ENCODE measurements at places on chromosomes 7 and 10.

- DNase-seq, result no peak
These were observed 14.2 kb upstream of the ACSL5 start for GRCh38 chr10:112359606-112360307.

- DNase-seq, result no peak
These were observed 35.9 kb downstream of the LRRC4 start for GRCh38 chr7:127995156-127995880.

GRCh38 chr10:5387169-5387568 lies 17.5 kb downstream of the TUBAL3 start:
- no peak for DNase-seq

- no peak for DNase-seq
These were observed 99.1 kb downstream of the ZNF365 start for GRCh38 chr10:62473241-62473640.

DNA sequence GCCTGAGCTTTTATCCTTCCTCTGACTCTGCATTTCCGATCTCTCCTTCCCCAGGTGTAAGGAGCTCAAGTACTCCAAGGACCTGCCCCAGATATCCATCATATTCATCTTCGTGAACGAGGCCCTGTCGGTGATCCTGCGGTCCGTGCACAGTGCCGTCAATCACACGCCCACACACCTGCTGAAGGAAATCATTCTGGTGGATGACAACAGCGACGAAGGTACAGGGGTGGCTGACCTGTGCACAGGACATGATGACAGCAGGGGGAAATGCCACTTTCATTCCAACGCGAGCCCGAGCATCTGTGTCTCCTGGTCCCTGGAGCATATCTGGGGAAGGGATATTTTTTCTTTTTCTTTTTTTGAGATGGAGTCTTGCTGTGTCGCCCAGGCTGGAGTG lies 256.2 kb downstream of the GALNT17 start:
- DNase-seq, result no peak

- no peak for DNase-seq
These were observed 60.4 kb downstream of the MEOX2 start for GRCh38 chr7:15626041-15626440.

DNA sequence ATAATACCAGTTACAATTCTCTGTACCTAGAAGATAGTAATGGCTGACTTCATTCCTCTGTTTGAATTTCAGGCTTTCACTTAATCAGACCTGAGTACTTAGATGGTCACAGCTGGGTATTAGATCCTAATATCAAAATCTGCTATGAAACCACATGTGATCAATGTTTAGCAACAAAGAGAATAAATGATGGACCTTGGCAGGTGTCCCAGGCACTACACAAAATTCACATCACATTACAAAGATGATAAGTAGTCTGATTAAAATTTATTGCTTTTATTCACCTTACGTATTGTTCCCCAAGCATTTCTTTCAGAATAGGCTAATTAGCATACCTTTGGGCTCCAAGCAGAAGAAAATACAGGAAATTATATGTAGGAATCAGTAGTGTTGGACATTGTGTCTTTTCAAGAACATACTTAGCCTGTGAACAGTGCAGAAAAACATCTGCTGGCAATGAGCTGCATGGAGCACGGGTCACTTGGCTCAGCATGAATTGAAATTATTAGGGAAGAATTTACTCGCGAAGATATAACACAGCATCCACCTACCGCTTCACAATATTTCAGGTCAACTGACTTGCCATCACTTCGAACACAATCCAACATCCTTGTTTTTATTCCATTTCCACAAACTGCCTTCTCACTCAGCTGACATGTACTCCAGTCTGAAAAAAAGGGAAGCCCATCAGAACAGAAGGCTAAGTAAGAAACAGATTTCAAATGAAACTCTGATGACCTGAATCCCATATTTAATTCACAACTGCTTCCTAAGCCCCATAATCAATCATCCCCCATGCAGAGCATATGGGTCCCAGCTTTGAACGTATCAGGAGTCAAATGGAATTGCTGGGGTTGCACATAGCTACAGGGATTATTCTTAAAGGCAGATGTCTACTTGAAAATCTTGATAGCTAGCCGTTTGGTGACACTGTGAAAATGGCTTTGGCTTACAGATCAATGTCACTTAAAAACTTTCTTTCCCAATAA lies 421.0 kb downstream of the THSD7A start:
- DNase-seq, result no peak

DNA sequence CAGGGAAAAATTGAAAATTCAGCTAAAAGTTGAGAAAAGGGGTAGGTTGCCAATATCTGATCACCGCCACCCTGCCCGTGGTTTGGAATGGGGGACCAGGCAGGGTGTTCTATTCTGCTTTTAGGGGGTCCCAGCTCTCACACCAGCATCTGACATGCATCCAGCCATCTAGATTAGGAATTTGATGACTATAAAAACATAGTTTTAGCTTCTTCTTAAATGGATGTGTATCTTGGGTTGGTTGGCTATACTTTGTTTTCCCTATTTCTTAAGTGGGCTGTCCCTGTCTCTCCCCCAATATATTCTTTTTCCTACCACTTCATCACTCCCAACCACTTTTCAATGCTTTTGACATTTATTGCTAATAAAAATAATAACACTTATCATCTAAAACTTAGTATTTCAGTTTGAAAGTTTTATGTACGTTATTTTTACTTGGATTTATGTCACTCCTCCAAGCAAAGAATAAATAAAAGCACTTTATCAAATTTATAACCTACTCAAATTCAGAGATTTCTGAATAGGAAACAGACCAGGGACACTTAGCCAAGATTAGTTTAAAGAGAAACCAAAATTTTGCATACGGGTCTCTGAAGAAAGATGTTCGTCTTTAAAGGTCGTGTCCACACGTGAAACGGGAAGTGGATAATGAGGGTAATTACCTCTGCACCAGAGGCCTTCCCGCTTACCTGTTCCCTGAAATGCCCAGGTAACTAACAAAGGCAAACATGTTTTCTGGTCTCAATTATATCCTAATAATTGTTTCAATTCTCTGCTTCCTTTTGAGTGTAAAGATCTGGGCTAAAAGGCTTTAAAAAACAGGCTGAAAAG lies 233.2 kb upstream of the AUTS2 start:
- no peak for DNase-seq

Data from cortex of kidney (tissue), 1 donor.